Bronchial epithelial cell (primary cell): ENCODE measurements at places on chromosomes 5 and 9. TPM values are rescaled to one million over a fixed set of nuclear protein-coding genes. Genes with fewer than 3 reads are reported as not detected.

PCDHA11 gene
- total RNA-seq = 0.79 and 1.8 TPM in 2 replicates

- no peak for DNase-seq
These were observed 417.1 kb downstream of the KDM4C start for GRCh38 chr9:7174884-7175283.

GRCh38 chr9:102461156-102461819 is 533.8 kb upstream of the CYLC2 start:
- DNase-seq = no peak

- no peak for DNase-seq
These were observed 274.8 kb downstream of the DOCK8 start for GRCh38 chr9:489198-490197.

GRCh38 chr5:80239680-80240367 is 16.0 kb downstream of the SERINC5 start:
- no peak for DNase-seq

DNA sequence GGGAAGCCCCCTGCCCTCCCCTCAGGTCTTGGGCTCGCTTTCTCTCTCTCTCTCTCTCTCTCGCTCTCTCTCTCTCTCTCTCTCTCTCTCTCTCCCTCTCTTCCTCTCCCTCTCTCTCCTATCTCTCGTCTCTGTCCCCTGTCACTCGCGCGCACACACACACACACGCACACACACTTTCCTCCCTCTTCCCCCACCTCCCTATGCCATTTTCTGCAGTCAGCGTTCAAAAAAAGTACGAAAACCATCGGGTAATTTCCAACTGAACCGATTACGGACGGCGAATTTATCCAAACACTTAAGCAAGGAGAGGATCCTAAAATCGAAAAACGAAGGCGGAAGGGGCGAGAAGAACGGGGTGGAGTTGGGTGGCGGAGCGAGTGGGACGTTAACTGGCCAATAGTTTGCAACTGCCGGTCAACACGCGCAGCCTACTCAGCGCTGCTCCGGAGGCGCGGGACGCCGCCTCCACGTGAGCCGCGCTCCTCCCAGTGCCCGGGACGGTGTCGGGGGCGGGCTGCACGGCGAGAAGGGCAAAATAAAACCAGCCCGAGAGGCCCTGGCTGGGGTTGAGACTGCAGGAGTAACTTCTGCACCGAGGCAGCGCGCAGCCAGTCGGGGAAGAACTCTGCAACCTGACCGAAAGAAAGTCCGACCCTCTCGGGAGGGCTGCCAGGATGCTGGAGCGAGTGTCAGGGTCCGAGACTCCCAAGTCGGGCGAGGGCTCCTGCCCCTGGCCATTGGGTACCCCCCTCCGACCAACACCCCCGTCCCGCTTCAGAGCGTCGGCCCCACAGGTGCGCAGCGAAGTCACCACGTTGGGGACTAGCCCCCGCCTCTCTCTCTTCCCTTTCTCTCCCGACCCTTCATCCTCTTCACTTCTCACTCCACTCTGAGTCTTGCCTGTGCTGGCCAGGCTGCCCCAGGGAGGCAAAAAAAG is 24.9 kb upstream of the ELAVL2 start:
- DNase-seq = peak; percentile 15
